Activated CD4-positive, alpha-beta T cell treated with anti-CD3 and anti-CD28 coated beads for 1 hour (primary cell): ENCODE measurements at places on chromosomes 5 and 9.

GRCh38 chr5:179680780-179681401, at the start of gene CBY3:
TSS of gene CBY3 (minus strand) at chr5:179681034. CDS start at chr5:179680918, 116 bp downstream.
- no peak for DNase-seq

GRCh38 chr9:131442351-131442750, 48.5 kb downstream of the PRRC2B start:
- DNase-seq: no peak

DNA sequence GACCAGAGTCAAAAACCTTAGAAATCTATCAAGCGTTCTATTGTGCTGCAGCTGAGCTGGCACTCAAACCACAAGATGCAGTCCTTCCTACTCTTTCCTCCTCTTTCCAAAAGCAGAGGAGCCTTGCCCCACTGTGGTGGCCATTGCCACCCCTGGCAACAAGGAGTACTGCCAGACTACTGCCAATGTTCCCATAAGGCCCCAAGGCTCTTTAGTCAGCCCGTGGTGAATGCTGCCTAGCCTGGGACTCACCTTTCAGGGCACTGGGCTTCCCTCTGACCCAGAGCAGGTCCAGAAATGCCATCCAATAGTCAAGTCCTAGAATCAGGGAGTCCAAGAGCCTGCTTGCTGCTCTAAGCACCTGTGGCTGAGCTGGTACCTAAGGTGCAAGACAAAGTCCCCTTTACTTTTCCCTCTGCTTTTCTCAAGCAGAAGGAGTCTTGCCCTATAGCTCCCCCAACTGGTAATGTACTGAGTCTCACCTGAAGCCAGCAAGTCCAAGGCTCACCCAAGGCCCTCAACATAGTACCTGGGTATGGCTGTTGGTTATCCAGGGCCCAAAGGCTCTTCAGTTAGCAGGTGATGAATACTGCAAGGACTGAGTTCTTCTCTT, 219.4 kb downstream of the ATPSCKMT start:
- no peak for DNase-seq

DNA sequence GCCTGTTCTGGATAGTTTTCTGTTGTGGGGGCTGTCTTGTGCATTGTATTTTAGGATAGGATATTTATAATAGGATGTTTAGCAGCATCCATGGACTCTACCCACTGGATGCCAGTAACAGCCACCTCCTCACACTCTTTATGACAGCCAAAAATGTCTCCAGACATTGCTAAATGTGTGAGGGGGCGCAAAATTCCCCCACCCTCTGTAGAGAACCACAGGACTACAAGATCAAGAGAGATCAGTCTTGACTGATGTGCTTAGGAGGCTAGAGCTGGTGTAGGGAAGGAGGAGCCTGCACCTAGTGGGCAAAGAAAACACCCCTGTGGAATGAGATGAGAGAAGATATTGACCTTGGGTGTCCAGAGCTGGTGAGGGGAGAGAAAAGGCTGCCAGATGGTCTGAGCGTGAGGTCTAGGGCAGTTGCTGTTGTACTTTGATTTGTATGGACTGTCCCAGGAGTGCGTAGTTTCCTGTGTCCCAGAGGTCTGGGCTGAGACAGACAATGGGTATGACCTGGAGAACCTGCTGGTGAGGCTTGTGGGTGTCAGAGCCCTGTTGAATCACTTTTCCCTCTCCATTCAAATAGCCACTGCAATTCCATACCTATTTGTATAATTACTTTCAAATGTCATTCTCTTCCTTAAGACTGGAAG, 16.3 kb downstream of the DAPK1 start:
- no peak for DNase-seq

- no peak for DNase-seq
Measured at GRCh38 chr9:69173891-69174615, at the start of gene TJP2. TSS of gene TJP2 (plus strand) at chr9:69174277. CDS start at chr9:69174373, 96 bp downstream.

DNA sequence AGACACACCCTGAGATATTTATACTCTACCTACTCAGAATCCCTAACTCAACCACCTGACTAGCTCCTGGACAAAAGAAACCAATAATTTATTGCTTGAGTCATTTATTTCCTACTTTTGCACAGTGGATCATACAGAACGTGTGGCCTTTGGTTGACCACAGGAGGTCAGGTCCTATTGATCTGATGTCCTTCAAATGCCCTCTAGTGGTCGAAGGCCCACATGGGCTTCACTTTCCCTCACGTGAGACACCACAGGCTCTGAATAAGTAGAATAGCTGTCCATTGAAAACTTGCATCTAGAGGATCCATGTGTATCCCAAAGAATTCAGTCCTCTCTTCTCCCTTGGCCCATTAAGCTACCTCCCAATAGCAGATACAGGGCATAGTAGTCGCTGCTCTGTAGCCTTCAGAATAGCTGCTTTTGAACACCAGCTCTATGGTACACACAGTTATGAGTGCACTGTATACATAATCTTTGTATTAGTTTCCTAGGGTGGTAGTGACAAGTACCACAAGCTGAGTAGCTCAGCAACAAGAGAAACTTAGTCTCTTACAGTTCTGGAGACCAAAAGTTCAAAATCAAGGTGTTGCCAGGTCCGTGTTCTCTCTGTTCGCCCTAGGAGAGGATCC, 177.6 kb upstream of the SMARCA2 start:
- DNase-seq: no peak

GRCh38 chr9:4116071-4116581, 183.7 kb downstream of the GLIS3 start:
- no peak for DNase-seq

- DNase-seq: no peak
Measured at GRCh38 chr5:122929001-122929400, 83.6 kb downstream of the SNX24 start.

GRCh38 chr5:68382640-68383039, 167.1 kb downstream of the PIK3R1 start:
- DNase-seq: no peak

GRCh38 chr5:95583992-95584391, 29.1 kb downstream of the ARSK start:
- DNase-seq: no peak

DNA sequence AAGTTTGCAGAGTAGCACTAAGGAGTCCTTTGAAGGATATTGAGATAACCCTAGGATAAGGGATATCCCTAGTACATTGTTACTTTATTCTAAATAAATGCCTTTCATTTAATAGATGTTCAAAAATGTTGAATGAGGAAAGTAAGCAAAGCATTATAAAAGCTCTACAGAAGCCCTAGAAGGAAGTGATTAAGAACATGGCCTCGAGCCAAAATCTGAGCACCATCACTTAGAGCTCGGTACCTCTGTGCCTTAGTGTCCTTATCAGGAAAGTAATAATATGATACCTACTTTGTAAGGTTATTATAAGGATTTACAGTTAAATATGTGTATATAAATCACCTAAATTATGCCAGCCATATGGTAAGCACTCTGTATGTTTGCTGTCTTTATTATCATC, 242.6 kb downstream of the KIAA0825 start:
- no peak for DNase-seq

DNA sequence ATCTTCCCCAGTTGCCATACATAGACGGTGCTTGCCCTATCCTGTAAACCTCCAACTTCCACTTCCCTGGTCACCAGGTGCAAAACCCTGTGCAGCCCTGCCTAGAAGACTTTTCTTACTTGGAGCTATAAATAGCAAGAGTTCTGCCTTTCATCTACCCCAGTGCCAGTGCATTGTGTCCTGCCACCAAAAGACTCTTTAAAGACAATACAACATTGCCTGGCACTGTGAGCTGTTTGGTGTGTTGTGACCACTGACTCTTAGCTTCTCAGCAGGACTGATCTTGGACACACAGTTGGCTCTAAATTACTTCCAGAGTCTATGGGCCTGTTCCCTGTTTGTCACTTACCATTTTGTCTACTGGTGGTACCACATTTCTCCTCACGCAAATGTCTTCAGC, 608.1 kb downstream of the CDH9 start:
- no peak for DNase-seq
